ENCODE measurements at places on chromosomes 7 and 10.

GRCh38 chr7:84684836-84685480 is 490.4 kb upstream of the SEMA3A start:
- DNase-seq: no peak

GRCh38 chr7:116408166-116408565 is 91.4 kb upstream of the CAV2 start:
- DNase-seq: no peak

- no peak for DNase-seq
These were observed 42.4 kb downstream of the DNAH11 start for GRCh38 chr7:21585070-21585724.

GRCh38 chr7:149081914-149082313 is 8.6 kb downstream of the ZNF786 start:
- DNase-seq: no peak

GRCh38 chr10:21363731-21364104 is 161.8 kb downstream of the SKIDA1 start:
- DNase-seq: no peak

GRCh38 chr10:121791761-121792160 is 136.1 kb downstream of the ATE1 start:
- no peak for DNase-seq

- no peak for DNase-seq
These were observed 64.1 kb downstream of the C10orf67 start for GRCh38 chr10:23280419-23281043.

DNA sequence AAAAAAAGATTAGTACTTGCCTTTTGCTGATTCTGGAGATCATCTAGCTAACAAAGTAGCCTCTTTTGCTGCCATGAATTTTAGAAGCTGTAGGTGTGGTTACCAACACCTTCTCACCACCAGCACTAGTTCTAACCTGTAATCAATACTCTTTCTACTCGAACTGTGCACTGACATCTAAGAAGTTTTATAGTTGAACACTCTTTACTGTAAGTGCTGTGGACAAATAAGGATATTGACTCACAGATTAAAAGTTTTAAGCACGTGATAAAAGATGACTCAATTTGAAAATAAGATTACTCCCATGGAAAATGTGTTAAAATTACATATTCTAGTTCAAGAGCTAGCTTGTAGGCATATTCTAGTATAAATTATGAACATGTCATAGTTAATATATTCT is 89.9 kb downstream of the REEP3 start:
- no peak for DNase-seq

- no peak for DNase-seq
These were observed 11.2 kb downstream of the AVL9 start for GRCh38 chr7:32506266-32507054.

- no peak for DNase-seq
These were observed 87.2 kb downstream of the AHR start for GRCh38 chr7:17385612-17386011.

DNA sequence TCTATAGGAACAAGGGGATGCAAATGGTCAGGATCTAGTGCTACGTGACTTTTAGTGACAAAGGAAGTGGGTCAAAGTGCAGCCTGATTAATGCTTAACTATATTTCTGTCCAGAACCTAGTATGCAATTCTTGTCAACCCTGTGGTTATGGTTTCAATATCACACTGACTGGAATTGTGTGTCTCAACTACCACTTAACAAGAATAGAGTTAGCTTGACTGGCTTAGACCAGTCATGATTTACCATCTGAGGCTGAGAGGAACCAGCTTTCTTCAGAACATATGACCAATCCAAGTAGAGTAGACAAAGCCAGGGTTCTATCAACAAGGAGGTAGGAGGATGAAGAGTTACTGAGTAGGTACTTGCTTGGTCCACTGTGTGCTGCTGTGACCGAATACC is 54.4 kb downstream of the MYPN start:
- no peak for DNase-seq

GRCh38 chr7:128100949-128101713 is 69.9 kb upstream of the LRRC4 start:
- DNase-seq: no peak

- no peak for DNase-seq
These were observed 30.3 kb upstream of the CREB3L2 start for GRCh38 chr7:138032186-138032585.

- no peak for DNase-seq
These were observed 217.1 kb downstream of the PRPF18 start for GRCh38 chr10:13803566-13804554.

DNA sequence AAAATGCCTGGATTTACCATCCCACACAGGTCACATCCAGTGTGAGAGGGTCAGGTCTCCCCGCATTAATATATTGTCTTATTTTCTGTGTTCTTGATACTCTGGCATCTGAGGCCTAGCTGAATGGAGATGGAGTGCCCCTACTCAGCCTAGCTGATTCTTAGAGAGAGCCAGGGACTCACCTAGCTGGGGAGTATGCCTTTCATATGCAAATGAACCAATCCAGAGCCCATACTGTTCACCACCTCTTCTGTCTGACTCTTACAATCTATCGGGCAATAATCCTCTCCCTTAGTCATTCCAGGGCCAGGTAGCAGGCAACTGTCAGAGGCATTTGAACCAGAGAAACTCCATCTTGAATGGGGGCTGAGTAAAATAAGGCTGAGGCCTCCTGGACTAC is 46.3 kb downstream of the LBX1 start:
- no peak for DNase-seq

DNA sequence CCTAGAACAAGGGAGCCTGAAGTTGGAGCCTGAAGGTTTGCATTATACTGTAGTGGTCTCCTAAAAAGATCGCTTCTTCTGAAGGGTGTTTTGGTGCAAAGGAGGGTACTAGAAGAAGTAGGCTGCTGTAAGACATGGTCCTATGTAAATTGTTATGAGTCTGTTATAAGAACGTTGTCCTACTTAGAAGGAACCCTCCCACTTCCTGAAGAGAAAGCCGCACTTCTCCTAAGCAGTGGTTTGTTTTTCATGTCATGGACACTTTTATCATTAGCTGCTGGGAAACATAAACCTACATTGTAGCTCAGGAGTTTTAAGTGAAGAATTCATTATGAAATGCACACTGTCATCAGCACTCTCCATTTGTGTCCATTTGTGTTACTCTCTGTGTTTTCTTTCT is 129.1 kb upstream of the ITGB1 start:
- DNase-seq: no peak

DNA sequence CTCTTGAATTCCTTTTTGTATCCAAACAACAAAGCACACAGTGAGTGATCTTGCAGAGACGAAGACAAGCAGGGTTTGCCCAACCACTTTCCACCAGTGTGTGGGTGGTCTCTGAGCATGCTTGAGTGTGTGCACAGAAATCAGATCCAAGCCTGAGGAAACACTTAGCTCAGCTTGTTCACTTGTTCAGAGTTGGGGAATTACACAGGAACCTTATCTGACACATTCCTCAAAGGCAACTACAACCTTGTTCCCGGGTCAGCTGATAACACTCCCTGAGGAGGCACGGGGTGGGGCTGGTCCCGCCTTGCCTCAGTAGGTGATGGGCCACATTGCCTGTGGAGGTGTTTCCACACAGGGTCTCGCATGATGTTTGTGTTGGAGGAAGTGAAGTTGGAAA is 216.9 kb downstream of the DYNC1I1 start:
- no peak for DNase-seq

DNA sequence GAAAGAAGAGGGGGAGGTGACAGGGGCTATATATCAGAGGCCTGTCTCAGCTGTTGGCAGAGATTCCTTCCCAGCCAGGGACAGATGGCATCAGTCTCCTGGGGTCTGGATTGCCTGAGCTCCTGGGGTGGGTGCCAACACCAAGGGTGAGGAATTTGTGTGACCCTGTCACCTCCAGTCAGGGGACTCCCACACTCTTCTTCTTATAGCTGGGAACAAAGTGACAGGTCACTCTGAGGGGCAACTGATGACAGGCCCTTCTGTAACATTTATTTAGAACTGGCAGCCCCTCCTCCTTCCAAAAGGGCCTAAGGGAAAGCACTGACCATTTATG is 53.7 kb upstream of the DUSP5 start:
- no peak for DNase-seq

- DNase-seq: no peak
These were observed 61.8 kb downstream of the NEBL start for GRCh38 chr10:20835335-20835734.

- DNase-seq: no peak
These were observed 140.8 kb upstream of the PRR15 start for GRCh38 chr7:29422829-29423228.

DNA sequence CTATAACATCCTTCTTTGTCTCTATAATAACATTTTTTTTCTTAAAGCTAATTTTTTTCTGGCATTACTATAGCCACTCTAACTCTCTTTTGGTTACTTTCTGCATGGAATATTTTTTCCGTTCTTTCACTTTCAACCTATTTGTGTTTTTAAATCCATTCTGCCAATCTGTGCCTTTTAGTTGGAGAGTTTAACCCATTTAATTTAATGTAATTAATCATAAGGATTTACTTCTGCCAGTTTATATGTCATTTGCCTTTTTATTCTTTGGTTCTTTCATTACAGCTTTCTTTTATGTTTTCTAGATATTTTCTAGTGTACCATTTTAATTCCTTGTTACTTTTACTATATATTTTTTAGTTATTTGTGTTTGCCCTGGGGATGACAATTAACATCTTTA is 78.6 kb downstream of the TMEM270 start:
- DNase-seq: no peak

DNA sequence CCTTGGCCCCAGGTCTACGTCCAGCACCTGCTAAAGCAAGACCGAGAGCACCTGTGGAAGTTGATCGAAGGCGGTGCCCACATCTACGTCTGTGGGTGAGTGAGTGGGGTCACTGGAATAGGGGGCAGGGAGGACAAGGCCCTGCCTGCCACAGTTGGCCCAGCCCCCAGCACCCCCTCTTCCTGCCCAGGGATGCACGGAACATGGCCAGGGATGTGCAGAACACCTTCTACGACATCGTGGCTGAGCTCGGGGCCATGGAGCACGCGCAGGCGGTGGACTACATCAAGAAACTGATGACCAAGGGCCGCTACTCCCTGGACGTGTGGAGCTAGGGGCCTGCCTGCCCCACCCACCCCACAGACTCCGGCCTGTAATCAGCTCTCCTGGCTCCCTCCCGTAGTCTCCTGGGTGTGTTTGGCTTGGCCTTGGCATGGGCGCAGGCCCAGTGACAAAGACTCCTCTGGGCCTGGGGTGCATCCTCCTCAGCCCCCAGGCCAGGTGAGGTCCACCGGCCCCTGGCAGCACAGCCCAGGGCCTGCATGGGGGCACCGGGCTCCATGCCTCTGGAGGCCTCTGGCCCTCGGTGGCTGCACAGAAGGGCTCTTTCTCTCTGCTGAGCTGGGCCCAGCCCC is 8.1 kb downstream of the TMEM120A start:
- no peak for DNase-seq

- no peak for DNase-seq
These were observed 26.8 kb downstream of the BET1 start for GRCh38 chr7:93977211-93977950.

GRCh38 chr10:121221072-121221471 is 369.9 kb downstream of the WDR11 start:
- no peak for DNase-seq

- DNase-seq: no peak
These were observed 39.9 kb upstream of the LYZL1 start for GRCh38 chr10:29249018-29249417.

GRCh38 chr7:134778941-134779740 is at the start of gene CALD1:
Gene CALD1 (plus strand): TSS chr7:134779634. CDS start chr7:134867734, 88,100 bp downstream.
- DNase-seq: no peak

DNA sequence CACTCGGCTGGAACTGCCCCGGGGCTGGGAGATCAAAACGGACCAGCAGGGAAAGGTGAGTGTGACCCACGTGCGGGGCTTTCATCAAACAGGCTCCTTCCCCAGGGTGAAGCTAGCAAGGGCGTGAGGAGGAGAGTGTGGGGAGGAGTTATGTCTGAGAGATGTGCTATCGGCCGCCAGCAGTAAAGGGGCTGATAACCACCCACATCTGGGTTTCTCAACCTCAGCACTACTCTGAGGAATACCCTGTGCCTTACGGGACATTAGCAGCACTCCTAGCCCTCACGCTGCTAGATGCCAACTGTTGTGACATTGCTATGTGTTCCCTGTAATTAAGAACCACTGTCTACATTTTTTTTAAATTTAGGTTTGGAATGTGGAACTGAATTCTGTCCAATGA is 113.9 kb upstream of the STK17A start:
- DNase-seq: no peak

GRCh38 chr10:72171175-72171630 is 44.6 kb upstream of the ANAPC16 start:
- DNase-seq: no peak

DNA sequence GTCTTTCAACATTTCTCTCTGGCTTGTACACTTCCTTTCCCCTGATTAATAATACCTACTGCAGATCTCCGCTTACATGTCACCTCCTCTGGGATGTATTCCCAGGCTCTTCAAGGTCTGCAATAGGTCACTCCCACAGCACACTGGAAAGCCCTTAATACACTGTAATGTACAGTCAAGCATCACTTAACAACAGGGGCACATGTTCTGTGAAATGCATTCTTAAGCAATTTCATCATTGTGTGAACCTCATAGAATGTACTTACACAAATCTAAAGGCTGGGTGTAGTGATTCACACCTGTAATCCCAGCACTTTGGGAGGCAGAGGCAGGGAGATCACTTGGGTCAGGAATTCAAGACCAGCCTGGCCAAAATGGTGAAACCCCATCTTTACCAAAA is 1.9 kb downstream of the COX15 start:
- DNase-seq: no peak

- DNase-seq: no peak
These were observed 28.3 kb downstream of the CRCP start for GRCh38 chr7:66142996-66143395.

Data from stimulated activated CD8-positive, alpha-beta memory T cell treated with anti-CD3 and anti-CD28 coated beads, Interleukin-4, amount 100 ng/mL, for 4 hours (primary cell).